DMS53 (cell line): ENCODE measurements at places on chromosomes 3 and 15.
A peak's percentile ranks its signal among the peaks of the same experiment; 100 is the strongest.

- DNase-seq: peak; percentile 57
These were observed 21.4 kb upstream of the NR2C2 start for GRCh38 chr3:14925729-14926591.

- DNase-seq: no peak
These were observed 21.9 kb upstream of the NR1I2 start for GRCh38 chr3:119759962-119760361.

DNA sequence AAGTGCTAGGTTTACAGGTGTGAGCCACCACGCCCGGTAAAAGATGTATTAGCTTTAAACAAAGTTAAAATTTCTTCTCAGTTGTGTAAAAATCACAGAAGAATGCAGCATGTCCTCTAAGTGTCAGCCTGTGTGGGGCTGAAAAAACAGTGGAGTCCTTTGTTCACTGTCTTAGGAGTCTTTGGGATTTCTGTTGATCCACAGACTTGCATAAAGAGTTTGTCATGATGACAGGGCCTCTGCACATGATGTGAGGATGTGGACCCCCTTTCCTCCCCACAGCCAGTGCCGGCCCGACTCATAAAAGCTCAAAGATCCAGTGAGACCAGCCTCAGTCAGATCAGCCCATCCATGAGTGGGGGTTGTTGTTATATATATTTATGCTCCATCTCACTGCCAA lies 49.0 kb upstream of the GOLGA8J start:
- no peak for DNase-seq

DNA sequence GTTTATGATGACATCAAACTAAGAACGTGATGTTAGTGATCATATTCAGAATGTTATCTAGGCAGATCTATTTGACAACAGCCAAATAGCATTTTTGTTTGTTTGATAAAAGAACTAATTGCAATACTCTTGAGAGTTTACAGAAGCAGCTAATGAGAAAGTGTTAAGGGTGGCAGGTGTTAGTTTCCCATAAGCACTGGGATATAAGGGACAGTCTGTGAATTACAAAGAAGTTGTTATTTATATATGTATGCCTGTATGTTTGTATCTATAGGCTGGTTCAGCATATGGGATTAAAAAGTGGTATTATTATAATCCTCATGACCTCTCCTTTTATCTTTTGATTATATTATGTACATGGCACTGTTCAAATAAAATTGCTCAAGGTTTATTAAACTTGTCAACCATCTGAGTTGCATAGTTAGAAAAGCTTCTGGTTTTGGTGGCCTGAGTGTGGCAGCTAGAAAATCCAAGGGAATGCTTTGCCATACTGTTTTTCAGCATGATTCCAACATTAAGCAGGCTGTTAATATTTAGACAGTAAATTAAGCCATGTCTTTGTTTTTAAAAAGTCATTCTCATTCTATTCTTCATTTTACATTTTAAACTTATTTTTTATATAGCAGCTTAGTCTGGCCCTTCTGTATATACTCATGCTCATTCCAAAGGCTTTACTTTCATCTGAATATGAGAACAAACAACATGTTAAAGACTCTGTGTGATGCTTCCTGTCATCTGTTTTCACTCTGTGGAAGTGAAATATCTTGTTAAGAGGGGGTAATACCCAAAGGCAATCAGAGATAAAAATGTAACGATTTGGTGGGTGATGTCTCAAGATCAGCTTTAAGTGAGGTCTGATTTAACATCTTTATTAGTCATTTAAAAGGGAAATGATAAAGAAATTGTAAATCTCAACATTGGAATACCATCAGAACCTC lies 13.1 kb downstream of the ROBO2 start:
- no peak for DNase-seq

- no peak for DNase-seq
These were observed 40.9 kb upstream of the CCR2 start for GRCh38 chr3:46312991-46313390.

DNA sequence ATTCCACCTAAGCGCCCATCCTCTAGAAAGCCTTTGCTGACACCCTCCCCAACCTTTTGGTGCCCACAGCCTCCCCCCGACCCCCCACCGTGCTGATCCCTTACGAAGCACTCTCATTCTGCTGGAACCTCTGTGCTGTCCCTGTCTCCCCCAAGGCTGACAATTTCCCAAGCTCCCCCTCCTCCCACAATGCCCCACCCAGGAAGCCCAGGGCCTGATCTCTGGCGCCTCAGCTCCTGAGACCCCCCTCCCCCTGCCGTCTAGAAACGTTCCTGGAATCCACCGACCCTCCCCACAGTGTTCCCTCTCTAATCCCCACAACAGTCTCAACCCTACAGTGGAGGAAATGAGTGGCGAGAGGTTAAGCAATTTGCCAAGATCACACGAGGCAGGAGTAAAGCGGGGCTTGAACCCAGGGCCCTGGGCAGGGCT lies 18.3 kb downstream of the MYL3 start:
- no peak for DNase-seq
